ENCODE measurements at places on chromosomes 13 and 19. TPM values are rescaled to one million over a fixed set of nuclear protein-coding genes. Genes with fewer than 3 reads are reported as not detected.
A peak's percentile ranks its signal among the peaks of the same experiment; 100 is the strongest.

DNA sequence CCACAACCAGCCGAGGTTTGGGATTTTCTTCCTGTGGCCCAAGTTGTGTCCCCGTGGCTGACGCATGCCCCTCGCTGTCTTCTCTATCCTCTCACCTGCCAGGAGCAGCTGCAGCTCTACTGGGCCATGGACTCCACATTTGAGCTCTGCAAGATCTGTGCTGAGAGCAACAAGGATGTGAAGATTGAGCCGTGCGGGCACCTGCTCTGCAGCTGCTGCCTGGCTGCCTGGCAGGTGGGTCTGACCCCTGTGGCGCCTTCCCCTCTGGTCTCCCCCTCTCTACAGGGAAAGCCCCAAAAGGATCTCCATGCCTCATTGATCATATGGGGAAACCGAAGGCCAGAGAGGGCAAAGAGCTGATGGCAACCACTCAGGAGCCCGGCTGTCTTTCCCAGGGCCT, 14.6 kb downstream of the CBLC start:
- no peak for DNase-seq

GRCh38 chr19:42683917-42684513, 56.3 kb downstream of the PSG3 start:
- no peak for DNase-seq

DNA sequence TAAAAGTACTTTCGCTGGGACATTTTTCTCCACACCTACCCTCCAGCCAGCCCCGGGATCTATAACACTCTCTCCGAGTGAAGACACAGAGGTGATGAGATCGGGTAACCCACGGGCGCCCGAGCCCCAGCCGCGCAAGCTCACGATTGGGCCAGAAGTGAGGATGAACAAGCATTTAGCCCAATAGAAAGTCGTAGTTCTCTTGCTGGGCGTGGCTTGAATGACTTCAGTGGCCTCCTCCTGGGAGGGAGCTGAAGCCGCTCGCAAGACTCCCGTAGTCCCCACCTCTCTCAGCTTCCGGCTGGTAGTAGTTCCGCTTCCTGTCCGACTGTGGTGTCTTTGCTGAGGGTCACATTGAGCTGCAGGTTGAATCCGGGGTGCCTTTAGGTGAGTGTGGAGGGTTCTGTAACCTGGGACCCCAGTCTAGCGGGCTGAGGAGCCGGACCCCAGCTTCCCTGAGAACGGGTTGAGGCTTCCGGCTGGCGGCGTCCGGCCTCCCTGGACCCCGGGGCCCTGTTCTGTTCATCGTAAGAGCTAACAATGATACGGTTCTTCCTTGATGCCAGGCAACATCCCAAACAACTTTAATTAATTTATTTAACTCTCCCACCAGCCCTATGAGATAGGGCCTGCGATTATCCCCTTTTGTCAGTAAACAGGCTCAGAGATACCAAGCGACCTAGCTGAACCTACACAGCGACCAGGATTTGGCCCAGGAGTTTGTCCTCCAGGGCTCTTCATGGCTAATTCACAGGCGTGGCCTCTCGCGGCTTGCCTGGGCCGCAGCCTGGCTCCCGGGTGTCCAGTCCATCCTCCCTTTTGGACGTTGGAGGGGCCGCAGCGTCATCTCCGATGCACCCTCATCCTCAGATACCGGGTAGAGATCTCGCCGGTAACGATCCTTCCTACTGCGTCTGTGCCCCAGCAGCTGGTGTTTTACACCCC, at the start of gene COX6B1:
Gene COX6B1 (plus strand): TSS at position 307 of the 945 bp plus-strand sequence. CDS start 2,921 bp downstream, outside the sequence.
- peak; percentile 95 for DNase-seq

- no peak for DNase-seq
Measured at GRCh38 chr19:49863935-49864320, 3.4 kb downstream of the PNKP start.

- no peak for DNase-seq
Measured at GRCh38 chr13:111905609-111905945, 161.4 kb upstream of the SOX1 start.

DNA sequence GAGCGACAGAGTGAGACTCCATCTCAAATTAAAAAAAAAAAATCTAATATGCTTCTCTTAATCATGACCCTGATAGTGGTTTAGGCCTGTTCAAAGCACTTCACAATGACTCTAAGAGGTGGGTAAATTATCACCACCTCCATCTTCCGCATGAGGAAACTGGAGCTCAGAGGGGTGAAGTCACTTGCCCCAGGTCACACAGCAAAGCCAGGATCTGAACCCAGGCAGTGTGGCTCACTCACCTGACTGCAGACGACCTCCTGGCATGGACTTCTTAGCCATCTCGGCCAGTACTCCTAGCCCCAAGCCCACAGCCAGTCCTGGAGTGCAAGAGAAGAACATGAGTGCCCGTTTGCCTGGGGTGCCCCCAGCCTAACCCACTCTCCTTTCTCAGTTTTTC, 6.9 kb downstream of the COQ8B start:
- DNase-seq = no peak

- no peak for DNase-seq
Measured at GRCh38 chr13:106367361-106367971, 168.0 kb downstream of the EFNB2 start.

- no peak for DNase-seq
Measured at GRCh38 chr13:38519229-38519911, 167.5 kb upstream of the FREM2 start.

DNA sequence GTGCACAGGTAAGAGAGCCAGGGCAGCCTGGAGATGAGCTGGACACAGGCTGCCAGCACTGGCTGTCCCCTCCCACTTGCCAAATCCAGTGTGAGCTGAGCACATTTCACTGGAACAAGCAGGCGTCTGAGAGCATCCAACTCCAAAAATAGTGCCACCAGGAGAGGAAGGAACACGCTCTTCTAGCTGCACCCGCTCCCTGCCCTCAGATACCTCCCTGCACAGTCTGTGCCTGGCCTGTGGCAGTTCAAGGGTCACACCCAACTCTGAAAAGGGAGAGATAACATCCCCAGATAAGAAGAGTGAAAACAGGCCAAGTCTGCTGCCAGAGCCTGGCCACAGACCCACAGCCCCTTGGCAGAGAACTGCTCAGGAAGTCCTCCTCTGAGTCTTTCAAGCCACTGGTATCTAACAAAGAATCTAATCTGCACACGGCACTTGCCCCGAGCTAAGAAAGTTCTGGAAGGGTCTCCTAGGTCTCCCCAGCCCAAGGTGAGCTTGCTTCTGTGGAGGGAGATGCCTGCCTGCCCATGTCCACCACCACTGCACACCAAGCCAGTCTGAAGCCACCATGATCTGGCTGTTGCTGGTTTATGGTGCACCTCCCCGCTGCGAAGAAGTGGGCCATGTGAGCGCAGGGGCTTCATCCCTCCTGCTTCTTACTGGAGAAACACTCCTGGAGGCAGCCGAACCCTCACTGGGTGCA, 14.7 kb downstream of the ELL start:
- DNase-seq = no peak

DNA sequence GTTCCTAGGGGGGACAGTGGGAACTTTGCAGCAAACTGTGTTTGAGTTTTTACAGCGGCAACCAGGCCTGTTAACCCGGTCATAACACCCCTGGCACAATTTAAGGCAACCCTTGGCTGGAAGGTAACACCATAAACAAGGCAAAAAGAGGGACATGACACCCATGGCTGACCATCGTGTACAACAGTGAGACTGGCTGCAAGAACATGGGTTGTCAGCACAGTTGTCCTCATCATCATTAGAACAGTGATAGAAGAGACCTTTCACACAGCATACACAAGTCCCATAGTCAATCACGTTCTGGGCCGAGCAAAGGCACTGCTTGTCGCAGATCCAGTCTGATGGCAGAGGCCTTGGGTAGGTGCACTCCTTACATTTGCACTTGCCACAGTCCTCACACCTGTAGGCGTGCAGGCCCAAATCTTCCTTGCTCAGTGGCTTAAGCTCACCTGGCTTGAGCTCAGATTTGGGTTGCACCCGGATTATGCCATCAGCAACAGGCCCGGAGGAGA, 4.1 kb downstream of the SPRY2 start:
- DNase-seq = no peak

DNA sequence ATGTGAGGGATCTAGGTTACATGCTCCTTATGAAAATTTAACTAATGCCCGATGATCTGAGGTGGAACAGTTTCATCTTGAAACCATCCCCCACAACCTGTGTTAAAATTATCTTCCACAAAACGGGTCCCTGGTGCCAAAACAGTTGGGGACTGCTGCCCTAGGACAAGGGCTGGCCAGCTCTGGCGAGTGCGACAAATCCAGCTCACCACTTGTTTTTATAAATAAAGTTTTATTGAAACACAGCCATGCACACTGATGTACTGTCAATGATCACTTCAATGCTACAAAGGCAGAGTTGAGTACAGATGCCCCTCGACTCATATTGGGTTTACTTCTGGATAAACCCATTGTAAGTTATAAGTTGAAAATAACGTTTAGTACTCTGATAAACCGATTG, 235.3 kb downstream of the ATP8A2 start:
- no peak for DNase-seq

GRCh38 chr13:109919715-109920375, 133.5 kb upstream of the IRS2 start:
- DNase-seq = no peak

DNA sequence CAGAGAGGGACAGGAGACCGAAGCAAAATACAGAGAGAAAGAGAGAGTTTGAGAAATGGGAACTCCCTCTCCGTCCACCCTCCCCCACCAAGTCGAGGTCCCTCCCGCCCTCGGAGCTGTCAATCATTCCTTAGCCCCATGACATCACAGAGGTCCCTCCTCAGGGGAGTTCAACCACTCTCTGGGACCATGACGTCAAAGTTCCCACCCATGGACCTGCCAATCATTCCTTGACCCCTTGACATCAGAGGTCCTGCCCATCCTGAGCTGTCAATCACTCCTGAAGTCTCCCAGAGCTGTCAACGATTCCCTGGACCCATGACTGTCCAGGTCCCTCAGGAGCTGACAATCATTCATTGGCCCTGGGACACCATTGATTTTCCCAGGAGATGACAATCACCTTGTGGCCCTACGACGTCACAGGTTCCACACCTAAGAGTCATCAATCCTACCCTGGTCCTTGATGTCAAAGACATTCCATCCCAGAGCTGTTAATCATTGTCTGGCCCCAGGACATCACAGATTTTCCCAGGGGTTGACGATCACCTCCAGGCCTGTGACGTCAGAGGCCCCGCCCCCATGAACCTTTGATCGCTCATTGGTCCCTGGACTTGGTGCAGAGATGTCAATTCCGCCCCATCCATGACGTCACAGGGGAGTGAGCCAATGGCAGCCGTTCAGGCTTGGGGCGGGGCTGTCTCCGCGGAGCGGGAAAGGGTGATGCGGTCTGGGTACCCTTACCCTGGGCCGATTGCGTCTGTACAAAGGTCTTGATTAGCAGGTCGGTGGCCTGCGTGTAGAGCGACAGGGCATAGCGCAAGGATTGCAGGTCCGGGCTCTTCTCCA, 61.7 kb downstream of the COLGALT1 start:
- DNase-seq = no peak

DNA sequence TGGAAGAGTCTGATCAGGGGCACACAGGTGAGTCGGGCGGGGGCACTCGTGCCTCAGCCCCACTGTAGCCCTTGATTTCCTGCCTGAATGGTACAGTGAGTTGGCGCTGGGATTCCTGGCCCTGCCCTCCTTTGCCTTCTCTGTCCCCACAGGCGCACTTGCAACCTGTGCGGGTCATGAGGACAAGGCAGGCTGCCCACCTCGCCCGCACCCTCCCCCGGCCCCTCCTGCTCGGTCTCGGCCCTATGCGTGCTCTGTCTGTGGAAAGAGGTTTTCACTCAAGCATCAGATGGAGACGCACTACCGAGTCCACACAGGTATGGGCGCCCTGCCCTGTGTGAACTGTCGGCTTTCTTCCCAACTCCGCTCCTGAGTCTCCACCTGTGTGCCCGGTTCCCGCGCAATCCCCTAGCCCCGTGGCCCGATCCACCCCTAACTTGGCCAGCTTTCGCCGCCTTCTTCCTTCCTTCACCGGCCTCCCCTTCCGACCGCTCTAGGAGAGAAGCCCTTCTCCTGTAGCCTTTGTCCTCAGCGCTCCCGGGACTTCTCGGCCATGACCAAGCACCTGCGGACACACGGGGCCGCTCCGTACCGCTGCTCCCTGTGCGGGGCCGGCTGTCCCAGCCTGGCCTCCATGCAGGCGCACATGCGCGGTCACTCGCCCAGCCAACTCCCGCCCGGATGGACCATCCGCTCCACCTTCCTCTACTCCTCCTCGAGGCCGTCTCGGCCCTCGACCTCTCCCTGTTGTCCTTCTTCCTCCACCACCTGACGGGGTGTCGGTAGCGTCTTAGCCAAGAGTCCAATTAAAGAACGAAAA, 1.6 kb upstream of the KMT2B start:
- no peak for DNase-seq

DNA sequence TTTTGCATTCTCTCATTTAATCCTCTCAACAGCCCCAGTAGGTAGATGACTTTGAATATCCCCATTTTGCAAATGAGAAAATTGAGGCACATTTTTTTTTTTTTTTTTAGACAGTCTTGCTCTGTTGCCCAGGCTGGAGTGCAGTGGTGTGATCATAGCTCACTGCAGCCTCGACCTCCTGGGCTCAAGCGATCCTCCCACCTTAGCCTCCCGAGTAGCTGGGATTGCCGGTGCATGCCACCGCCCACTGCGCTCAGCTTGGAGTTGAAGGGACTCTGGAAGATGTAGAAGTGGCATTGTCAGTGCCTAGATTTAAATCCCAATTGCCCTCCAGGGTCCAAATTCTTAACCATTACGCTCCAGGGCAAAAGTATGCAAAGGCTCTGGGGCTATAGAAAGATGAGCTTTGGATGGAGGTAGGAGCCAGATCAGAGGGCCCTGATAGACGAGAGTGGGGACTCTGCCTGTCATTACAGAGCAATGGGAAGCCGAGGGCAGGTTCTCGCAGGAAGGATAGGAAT, 813 bp upstream of the MCOLN1 start:
- DNase-seq = no peak

DNA sequence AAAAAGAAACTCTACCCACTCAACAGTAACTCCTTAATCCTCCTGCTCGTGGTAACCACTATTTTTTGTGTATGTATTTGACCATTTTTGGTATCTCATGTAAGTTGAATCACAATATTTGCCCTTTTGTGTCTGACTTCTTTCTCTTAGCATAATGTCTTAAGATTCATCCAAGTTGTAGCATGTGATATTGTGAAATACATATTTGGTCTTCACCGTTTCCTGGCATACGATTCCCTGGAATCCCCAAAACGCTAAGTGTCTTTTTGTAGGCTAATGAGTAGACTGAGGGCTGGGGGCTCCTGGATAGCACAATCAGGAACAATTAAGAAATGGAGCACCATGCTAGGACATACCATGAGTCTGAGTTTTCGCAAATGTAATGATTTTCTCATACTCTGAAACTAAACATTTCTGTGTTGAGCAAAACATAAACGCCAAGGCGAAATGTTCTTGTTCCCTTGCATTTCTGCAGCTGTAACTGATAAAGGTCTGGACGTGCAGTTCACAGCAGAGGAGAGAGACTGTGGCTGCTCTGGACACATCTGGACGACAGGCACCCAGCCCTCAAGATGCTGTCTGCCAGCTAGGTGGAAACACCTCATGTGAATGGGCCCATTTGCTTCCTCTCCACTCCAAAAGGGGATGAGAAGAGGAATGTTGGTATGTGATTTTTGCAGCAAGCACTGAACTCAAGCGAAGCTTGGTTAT, 38.4 kb downstream of the BRD4 start:
- no peak for DNase-seq

- no peak for DNase-seq
Measured at GRCh38 chr13:75829830-75830229, 193.7 kb downstream of the LMO7 start.

Gene CDC37
- total RNA-seq = 309 TPM

Gene KLK3
- not detected for total RNA-seq

Gene SULT2A1
- not detected for total RNA-seq

Gene NPAS1
- 1.6 TPM for total RNA-seq

Gene CBY2
- not detected for total RNA-seq

Gene TNFSF9
- total RNA-seq = 12.3 TPM

Gene STOML3
- not detected for total RNA-seq

All from kidney epithelial cell (primary cell).